ENCODE measurements at places on chromosomes 7 and 10.

DNA sequence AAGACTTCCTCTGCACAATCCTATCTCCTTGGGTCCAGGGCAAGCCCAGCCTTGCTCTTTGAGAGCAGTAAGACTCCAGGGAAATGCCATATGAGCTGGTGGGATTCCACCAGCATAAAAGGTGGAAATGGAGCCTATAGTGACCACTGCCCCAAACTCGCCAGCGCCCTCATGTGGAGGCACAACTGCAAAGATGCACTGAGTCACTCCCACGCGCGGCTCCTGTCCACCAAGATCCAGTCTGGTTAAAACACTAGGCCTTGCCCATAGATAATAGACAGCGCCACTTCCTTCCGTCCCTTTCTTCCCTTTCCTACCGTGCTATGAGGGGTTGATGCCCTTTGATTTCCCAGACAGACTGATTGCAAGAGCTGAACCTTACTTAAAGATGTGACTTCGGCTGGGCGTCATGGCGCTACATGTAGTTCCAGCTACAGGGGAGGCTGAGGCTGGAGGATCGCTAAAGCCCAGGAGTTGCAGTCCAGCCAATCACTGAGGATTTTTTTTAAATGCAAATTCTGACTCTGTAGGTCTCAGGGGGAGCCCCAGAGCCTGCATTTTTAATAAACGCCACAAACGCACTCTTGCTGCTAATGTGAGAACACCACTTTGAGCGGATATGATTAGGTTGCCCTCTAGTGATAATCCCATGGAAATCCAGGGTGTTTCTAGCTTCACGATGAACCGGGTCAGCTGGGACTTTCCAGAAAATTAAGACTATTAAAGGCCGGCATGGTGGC lies 136.5 kb downstream of the EPC1 start:
- peak; percentile 8 for DNase-seq

GRCh38 chr10:69684981-69685353 lies 54.9 kb downstream of the FAM241B start:
- DNase-seq, result no peak

- no peak for DNase-seq
Measured at GRCh38 chr10:123636598-123637325, 29.4 kb upstream of the GPR26 start.

DNA sequence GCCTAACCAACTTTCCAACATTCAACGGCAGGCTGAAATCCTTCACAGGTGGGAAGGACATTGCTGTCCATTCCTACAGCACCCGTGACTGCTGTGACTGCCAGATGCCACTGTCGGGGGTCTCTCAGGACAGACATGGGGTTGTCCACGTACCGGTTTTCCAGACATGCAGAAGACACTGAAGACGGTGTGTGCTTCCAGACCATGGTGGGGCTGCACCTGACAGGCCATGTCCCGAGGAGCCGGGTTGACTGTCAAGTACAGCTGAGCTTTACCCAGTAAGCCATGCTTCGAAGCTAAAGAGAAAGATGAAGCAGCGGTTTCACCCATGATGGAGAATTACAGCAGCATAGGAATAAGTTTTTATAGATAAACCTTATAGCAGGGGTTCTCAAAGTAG lies 70.9 kb downstream of the PKD1L1 start:
- no peak for DNase-seq

- no peak for DNase-seq
Measured at GRCh38 chr7:135600226-135600625, 42.5 kb downstream of the NUP205 start.

DNA sequence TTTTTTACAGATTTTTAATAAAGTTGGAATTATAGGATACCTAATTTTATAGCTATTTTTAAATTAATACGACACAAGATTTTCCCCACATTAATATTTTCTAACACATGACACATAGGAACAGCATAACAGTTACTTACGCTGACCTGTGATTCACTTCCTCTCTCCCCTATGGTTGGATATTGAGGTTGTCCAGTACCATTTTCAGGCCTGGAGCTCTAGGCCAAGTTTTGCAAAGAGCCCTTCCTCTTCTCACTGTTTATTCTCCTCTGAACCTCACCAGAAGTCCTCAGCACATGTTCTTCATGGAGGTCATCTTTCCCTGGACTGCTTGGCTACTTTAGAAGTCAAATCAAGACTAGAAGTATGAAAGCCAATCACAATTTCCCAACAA lies 28.2 kb downstream of the LYZL1 start:
- DNase-seq, result no peak

- DNase-seq, result no peak
Measured at GRCh38 chr10:103552856-103553742, 59.6 kb downstream of the NEURL1 start.

DNA sequence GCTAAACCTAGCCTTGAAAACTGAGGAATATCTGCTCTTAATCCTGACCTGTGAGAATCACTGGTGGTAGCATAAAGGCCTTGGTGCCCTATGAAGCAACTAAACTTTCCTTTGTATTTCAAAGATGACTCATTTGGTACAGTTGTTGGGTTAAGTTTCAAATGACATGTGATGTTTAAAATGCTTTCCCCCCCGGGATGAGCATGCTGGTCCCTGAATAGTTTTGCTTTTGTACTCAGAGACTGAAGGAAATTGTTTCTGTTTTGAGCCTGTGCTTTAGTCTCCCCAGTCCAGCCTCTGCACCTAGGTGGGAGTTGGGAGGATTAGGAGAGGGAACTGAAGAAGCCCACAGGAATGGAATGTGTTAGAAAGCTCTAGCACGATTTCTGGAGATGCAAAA lies 258.9 kb upstream of the NPY start:
- DNase-seq, result no peak

DNA sequence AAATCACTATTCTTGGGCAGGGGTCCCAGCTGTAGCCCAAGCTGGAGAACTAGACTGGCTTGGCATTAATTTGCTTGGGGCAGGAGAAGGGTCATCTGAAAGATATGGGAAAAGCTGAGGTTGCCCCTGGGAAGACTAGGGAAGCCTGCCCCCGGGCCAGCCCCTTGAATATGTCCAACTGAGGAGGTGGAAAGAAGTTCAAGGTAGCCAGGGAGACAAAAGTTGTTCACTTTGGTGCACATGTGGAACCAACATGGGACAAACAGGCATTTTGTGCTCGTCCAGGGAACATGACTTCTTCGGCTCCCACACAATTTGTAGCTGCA lies 1.4 kb upstream of the LRRC61 start:
- DNase-seq, result no peak

DNA sequence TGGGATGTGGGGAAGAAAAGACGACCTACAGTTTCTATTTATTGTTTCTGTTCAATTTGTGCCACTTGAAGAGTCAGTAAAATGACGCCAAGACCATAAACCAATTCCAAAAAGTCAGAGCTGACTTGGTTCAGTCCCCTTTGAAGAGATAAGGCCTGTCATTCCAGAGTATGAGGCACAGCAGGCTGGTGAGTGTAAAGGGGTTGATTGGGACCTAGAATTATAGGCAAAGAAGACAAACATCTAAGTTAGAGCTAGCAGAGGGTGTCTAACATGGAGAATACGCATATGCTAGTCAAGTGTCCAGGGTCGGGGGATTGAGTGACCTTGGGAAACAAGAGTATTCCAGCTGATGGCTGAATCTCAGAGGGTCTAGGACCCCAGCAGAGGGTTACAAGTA lies 23.6 kb downstream of the NRP1 start:
- DNase-seq, result no peak

- no peak for DNase-seq
Measured at GRCh38 chr10:69093933-69094332, 6.0 kb downstream of the SRGN start.

DNA sequence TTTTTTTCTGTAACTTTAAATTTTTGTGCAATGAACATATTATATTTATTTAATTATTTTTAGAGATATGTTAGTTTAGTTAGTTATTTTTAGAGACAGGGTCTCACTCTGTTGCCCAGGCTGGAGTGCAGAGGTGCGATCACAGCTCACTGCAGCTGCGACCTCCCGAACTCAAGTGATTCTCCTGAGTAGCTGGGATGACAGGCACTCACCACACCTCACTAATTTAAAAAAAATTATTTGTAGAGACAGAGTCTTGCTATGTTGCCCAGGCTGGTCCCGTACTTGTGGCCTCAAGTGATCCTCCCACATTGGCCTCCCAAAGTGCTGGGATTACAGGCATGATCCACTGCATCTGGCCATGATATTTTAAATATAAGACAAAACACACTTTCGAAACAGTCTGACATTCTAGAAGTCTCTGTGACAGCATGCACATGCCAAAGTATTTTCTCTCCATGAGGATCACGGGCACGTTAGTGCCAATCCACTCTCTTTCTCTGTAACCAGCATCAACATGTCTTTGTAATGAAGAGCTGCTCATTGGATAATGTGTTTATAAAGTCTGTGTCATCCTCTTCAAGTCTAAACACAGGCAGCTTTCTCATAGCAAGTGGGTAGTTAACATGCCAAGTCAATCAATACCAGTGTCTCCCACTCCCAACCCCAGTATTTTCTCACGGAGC lies 137.4 kb downstream of the GLI3 start:
- DNase-seq, result no peak

DNA sequence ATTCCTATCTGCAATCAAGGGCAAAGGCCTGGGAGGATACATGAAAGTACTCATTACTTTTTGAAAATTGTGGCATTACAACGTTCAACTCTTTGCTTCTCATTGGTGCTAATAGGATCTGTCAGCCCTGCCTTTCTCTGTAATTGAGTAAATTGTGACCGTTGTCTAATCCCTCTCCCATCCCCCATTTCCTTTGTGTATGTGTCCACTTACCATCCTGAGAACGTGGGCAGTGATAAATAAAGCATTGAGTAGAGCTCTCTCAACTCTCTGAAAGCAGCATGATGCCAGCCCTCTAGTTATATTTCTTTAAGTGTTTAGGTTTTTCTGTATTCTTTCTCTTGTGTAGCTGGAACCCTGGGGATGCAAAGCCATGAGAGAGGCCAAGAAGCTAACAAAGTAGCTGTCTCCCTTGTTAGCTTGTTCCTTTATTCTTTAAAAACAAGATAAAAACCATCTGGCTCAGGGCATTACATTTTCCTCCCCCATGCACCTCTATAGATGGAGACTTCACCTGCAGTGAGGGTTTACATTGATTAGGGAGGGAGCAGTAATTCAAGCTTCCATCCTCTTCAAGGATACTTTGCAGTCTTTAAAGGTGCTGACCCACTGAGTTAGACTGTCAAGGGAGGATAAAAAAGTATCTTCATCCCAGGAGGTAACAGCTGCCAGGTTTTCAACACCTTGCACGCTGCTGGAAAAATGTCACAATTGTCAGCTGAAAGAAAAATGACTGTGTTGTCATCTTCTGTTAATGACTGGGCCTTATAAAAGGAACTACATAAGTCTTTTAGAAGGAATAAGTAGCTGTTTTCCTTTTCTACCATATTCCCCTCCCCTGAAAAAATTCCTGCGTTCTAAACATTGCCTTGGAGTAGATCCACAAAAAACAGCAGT lies 112.3 kb downstream of the BTRC start:
- DNase-seq, result no peak

All from NCI-H524 treated with DMSO at 0.1 percent for 48 hours (cell line).